Effector memory CD4-positive, alpha-beta T cell (primary cell): ENCODE measurements at places on chromosomes 12 and 14.

GRCh38 chr14:60225265-60225664, 23.8 kb upstream of the PPM1A start:
- no peaks in the 10 kb centered on the region for H3K4me1 ChIP-seq
- DNase-seq = no peak
- no peak overlapping the region for H3K4me3 ChIP-seq
- H3K36me3 ChIP-seq = no peaks in the 10 kb centered on the region
- H3K27me3 ChIP-seq = no peaks in the 10 kb centered on the region
- H3K27ac ChIP-seq = no peak overlapping the region

- H3K4me1 ChIP-seq = no peaks in the 10 kb centered on the region
- H3K27me3 ChIP-seq = no peaks in the 10 kb centered on the region
- DNase-seq = no peak
These were observed 178.7 kb downstream of the PAWR start for GRCh38 chr12:79512068-79512467.

DNA sequence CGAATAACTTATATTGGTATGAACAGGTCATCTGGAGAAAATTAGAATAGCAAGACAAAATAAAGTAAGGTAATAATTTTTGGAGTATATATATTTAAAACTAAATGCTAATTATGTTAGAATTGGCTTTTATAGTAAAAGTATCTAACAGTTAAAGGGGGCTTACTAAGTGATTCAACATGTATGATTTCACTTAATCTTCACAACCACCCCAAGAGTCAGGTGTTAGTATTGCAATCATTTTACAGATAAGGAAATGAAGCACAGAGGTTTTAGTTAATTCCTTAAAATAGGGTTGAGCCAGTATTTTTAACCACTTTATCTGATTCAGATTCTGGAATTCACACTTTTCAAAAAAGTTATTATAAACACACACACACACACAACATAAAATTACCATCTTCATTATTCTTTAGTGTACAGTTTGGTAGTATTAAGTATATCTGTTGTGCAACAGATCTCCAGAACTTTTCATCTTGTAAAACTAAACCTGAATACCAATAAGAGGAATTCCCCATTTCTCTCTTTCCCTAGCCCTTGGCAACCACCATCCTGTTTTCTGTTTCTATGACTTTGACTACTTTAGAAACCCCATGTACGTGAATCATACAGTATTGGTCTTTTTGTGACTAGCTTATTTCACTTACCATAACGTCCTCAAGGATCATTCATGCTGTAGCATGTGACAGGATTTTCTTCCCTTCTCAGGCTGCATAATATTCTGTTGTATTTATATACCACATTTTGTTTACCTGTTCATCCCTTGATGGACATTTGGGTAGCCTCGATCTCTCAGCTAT, 12.5 kb downstream of the A2M start:
- no peak overlapping the region for H3K4me3 ChIP-seq
- H3K27me3 ChIP-seq = no peaks in the 10 kb centered on the region
- no peak overlapping the region for H3K27ac ChIP-seq
- H3K36me3 ChIP-seq = no peaks in the 10 kb centered on the region
- DNase-seq = no peak

GRCh38 chr12:7793211-7793610, 4.0 kb downstream of the NANOG start:
- no peak overlapping the region for H3K27ac ChIP-seq
- no peaks in the 10 kb centered on the region for H3K36me3 ChIP-seq
- DNase-seq = no peak

- no peak overlapping the region for H3K27ac ChIP-seq
- no peaks in the 10 kb centered on the region for H3K36me3 ChIP-seq
- no peaks in the 10 kb centered on the region for H3K4me1 ChIP-seq
- DNase-seq = no peak
These were observed 86.5 kb upstream of the CEP83 start for GRCh38 chr12:94545935-94546771.

GRCh38 chr12:131351319-131352028, 359.4 kb upstream of the SFSWAP start:
- H3K27ac ChIP-seq = no peak overlapping the region
- DNase-seq = no peak
- no peak overlapping the region for H3K4me3 ChIP-seq
- H3K27me3 ChIP-seq = peaks cover 4% of the 10 kb centered on the region

DNA sequence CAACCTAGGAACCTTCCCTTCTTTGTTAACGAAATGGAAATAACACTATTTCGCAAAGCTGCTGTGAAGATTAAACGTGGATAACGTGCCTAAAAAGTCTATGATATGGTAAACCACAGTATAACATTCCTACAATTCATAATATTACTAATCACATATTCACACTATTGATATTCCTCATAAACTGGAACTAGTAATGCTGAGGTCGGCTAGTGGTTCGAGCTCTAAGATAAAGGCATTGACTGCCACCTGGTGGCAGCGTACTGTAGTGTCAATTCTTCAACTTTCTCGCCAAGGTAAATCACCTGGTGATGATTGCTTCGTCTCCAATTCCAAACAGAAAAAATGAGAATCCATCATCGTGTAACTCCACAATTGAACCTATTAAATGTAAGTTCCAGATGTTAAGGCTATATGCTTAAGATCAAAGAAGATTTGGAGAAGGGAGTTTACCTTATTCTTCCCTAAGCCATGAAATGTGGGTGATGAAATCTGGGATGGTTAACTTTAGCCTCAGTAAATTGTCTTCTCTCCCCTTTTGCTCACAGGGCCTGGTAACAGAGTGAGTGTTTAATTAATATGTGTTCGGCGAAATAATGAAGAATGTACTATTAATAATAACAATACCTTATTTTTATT, 197.5 kb upstream of the TMEM132C start:
- H3K36me3 ChIP-seq = no peaks in the 10 kb centered on the region
- DNase-seq = no peak
- H3K4me1 ChIP-seq = no peaks in the 10 kb centered on the region
- no peaks in the 10 kb centered on the region for H3K27me3 ChIP-seq
- no peak overlapping the region for H3K27ac ChIP-seq

- H3K36me3 ChIP-seq = no peaks in the 10 kb centered on the region
- H3K27ac ChIP-seq = no peak overlapping the region
- H3K27me3 ChIP-seq = no peaks in the 10 kb centered on the region
- H3K4me1 ChIP-seq = no peaks in the 10 kb centered on the region
- no peak overlapping the region for H3K4me3 ChIP-seq
These were observed 173.0 kb downstream of the EMP1 start for GRCh38 chr12:13369474-13370056.

DNA sequence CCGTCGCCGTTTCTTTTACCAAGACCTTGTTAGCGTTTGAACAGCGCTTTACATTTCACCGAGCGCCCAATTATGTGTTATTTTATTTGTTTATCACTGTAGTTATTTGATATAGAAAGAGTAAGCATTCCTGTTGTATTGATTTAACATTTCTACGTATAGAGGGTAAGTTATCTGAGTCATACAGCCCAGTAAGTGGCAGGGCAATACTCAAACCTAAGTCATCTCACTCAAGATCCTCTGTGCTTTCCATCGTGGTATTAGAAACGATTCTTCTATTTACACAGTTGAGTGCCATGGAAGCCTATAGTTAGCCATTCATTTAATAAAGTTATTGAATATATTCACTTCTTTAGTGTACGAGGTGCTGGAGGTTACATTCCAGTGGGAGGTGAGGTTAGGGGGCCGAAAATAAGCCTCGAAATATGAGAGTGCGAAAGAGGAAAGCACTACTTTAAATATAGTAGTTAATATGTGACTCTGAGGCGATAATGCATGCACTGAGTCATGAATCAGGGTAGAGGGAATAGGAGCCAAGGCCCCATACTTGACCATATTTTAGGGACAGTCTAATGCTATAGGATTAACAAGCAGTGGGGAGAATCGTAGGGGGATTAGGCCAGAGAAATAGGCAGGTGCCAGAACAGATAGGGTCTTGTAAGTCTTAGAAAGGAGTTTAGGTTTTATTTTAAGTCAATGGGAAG, 629 bp downstream of the RAD51AP1 start:
- H3K36me3 ChIP-seq = no peaks in the 10 kb centered on the region
- no peak for DNase-seq
- peak overlapping the region; percentile 95 for H3K27ac ChIP-seq
- H3K4me3 ChIP-seq = peak overlapping the region; percentile 70
- no peaks in the 10 kb centered on the region for H3K4me1 ChIP-seq

DNA sequence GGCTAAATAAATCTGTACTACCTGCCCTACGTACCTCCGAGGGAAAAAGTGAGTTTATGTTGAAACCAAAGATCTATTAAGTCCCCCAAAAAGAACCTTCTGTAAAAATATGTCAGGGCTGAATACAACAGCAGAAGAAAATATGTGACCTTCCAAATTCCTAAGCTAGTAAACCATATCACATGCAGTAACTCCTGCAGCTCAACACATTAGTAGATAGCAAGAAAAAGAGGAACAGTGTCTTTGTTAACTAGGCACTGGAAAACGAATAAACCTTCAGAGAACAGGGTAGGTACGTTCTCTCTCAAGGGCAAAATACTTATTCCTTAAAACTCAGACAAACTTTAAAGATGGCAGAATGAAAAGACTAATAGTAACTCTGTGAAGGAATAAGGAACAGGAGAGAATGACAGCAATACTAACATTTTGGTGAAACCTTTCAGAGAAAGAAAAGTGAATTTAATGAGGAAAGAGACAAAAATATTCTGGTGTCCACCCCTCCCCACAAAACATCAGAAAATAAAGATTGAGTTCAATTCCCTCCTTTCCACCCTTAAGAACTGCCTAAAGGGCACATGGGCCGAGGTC, 18.0 kb downstream of the CBX5 start:
- H3K4me1 ChIP-seq = peaks cover 8% of the 10 kb centered on the region
- H3K4me3 ChIP-seq = no peak overlapping the region
- H3K27me3 ChIP-seq = no peaks in the 10 kb centered on the region
- H3K27ac ChIP-seq = no peak overlapping the region

GRCh38 chr12:50017641-50018040, 7.7 kb downstream of the RACGAP1 start:
- no peak overlapping the region for H3K27ac ChIP-seq
- H3K36me3 ChIP-seq = peaks cover 3% of the 10 kb centered on the region
- H3K4me3 ChIP-seq = no peak overlapping the region
- H3K27me3 ChIP-seq = no peaks in the 10 kb centered on the region
- no peak for DNase-seq

- DNase-seq = no peak
- H3K4me3 ChIP-seq = no peak overlapping the region
- H3K27ac ChIP-seq = no peak overlapping the region
- H3K27me3 ChIP-seq = no peaks in the 10 kb centered on the region
These were observed 19.6 kb downstream of the LGMN start for GRCh38 chr14:92728759-92729364.

DNA sequence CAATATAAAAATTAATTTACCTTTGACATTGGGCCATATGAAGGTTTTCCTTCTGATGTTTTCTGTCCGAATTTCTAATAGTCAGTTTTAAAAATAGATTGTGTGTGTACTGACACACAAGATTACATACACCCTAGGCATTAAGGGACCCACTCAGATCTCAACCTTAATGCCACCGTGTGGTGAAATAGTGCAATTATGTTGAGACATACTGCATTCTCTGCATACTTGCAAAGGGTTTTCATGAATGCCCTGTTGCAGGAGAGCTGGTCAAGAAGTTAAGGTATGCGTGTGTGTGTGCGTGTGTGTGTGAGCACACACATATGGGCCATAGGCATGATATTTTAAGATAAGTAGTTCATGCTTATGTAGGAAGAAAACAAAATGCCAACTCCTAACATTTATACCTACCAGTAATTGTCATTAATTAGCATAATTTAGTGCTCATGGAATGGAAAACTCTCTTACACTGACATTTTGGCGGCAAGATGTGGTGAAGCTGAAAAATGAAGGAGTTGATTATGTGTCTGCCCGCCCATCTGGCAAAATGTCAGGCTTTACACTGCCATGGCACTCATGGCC, 58.8 kb downstream of the PIK3C2G start:
- H3K27me3 ChIP-seq = no peaks in the 10 kb centered on the region
- no peaks in the 10 kb centered on the region for H3K4me1 ChIP-seq
- no peak overlapping the region for H3K4me3 ChIP-seq
- H3K27ac ChIP-seq = no peak overlapping the region

- H3K36me3 ChIP-seq = no peaks in the 10 kb centered on the region
- H3K27me3 ChIP-seq = no peaks in the 10 kb centered on the region
- no peak for DNase-seq
- H3K4me1 ChIP-seq = no peaks in the 10 kb centered on the region
- H3K4me3 ChIP-seq = no peak overlapping the region
These were observed 8.5 kb downstream of the FAM222A start for GRCh38 chr12:109722022-109722720.

GRCh38 chr14:96783915-96784224, 13.3 kb upstream of the VRK1 start:
- no peaks in the 10 kb centered on the region for H3K4me1 ChIP-seq
- no peak overlapping the region for H3K27ac ChIP-seq
- no peaks in the 10 kb centered on the region for H3K27me3 ChIP-seq
- no peaks in the 10 kb centered on the region for H3K36me3 ChIP-seq
- DNase-seq = no peak

- no peaks in the 10 kb centered on the region for H3K27me3 ChIP-seq
- H3K4me3 ChIP-seq = no peak overlapping the region
- DNase-seq = no peak
These were observed 1084.7 kb downstream of the SLC6A15 start for GRCh38 chr12:83827860-83828259.

DNA sequence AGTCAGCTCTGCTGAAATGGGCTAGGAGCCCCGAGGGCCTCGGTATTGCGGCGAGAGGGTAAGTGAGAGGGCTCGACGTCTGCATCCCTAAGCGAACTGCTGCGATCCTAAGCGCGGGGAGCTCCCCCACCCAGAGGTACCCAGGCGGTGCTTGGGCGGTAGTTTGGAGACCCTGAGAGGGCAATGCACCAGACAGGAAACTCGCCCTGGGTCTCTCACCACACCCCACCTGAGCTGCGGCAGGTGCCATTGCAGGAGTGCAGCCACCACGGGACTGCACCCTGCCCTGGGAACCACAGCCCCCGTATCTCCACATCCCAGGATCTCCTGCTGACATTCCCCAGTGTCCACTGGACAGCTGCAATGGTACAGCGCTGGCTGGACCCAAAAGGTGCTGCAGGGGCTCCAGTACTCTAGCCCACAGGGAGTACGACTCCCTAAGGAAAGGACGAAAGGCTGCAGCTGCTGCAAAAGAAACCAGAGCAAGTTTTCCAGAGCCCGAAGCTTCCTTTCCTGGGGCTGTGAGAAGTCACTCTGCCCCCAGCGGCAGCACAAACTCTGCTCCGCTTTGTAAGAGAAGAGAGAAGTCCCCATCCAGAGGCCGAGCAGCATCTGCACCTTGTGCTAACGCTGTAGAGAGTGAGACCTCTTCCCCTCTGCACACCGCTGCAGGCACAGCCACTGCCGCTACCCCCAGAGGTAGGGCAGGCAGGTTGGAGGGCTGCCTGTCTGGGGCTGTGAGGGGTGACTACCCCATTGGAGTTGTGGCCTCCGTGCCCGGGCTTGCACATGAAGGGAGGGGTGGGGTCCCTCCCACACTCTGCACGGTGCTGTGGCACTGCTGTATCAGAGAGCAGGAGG, 31.1 kb upstream of the MON2 start:
- DNase-seq = no peak
- peaks cover 6% of the 10 kb centered on the region for H3K4me1 ChIP-seq
- H3K27ac ChIP-seq = no peak overlapping the region
- no peaks in the 10 kb centered on the region for H3K36me3 ChIP-seq
- H3K27me3 ChIP-seq = no peaks in the 10 kb centered on the region
- peak overlapping the region; percentile 51 for H3K4me3 ChIP-seq
